ENCODE measurements at places on chromosomes 4 and X. TPM values are rescaled to one million over a fixed set of nuclear protein-coding genes. Genes with fewer than 3 reads are reported as not detected.

Gene SLC34A2
- not detected for total RNA-seq

GRCh38 chr4:124201636-124202035, 510.9 kb downstream of the ANKRD50 start:
- no peak for DNase-seq

Gene DGKK
- 0.16 TPM for total RNA-seq

DNA sequence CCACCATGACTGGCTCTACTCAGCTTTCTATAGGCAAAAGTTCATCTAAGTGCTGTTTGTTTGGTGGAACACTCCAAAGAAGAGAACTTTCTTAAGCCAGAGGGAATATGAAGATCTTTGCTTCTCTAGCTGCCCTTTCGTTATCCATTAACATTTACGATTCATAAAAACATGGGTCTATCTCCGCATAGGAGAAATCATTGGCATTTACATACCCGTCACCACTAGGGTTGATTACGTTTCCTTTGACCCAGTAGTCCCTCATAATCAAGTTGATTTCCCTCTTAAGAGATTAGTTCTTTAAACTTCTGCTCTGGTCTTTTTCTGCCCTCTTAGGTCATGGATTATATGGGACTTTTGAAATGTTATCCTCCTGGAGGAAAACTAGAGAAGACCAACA, 57.5 kb downstream of the PTCHD1 start:
- DNase-seq, result no peak

DNA sequence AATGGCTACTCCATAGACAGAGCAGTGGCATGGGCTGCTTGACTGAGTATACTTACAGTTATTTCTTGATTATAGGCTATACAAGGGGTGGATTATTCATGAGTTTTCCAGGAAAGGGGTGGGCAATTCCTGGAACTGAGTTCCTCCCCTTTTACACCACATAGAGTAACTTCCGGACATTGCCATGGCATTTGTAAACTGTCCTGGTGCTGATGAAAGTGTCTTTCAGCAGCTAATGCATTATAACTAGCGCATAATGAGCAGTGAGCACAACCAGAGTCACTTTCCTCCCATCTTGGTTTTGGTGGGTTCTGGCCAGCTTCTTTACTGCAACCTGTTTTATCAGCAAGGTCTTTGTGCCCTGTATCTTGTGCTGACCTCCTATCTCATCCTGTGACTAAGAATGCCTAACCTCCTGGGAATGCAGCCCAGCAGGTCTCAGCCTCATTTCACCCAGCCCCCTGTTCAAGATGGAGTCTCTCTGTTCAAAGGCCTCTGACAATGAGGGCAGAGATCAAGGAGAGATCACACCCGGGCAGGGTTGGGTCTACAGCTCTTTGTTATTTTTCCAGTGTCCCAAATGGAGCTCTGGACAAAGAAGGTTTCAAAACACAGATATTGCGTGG, 468.4 kb upstream of the PRKX start:
- DNase-seq, result no peak

DNA sequence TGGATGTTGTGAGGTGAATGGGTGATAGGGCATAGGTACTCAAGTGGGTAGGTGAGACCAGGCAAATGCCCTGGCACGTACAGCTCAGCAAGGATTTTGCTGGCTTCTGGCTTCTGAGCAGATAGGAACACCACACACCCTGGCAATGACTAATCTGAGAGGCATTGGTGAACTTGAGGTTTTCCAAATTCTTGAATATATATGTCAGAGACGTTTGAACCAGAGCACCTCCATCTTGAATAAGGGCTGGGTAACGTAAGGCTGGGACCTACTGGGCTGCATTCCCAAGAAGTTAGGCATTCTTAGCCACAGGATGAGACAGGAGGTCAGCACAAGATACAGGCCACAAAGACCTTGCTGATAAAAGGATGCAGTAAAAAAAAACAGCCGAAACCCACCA, 204.5 kb downstream of the NLGN4X start:
- DNase-seq, result no peak

Gene SYP
- 1.1 TPM for total RNA-seq

- no peak for DNase-seq
These were observed 163.3 kb downstream of the PTCHD1 start for GRCh38 chrX:23497919-23498318.

GRCh38 chr4:6404611-6405396, 67.6 kb downstream of the PPP2R2C start:
- no peak for DNase-seq

- peak; percentile 70 for DNase-seq
These were observed 44.0 kb downstream of the SLC25A5 start for GRCh38 chrX:119512146-119512800.

DNA sequence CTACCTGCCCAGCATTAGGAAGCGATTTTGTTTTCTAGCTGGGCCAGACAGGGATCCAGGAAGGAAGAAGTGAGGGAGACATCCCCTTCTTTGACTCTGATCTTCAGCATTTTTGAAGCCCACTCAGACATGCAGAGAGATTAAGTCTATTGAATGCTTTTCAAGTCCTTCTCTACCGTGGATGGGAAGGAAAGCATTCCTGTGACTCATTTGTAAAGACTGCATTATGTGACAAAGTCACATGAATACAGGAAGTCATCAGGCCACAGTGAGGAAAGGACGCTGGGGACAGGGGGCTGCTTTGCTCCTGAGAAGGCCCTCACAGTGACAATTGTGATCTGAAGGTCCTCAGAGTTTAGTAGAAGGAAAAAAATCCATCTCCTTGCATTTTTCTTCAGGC, 67.4 kb upstream of the GBA3 start:
- no peak for DNase-seq
